ENCODE measurements at places on chromosomes 5 and 9.

DNA sequence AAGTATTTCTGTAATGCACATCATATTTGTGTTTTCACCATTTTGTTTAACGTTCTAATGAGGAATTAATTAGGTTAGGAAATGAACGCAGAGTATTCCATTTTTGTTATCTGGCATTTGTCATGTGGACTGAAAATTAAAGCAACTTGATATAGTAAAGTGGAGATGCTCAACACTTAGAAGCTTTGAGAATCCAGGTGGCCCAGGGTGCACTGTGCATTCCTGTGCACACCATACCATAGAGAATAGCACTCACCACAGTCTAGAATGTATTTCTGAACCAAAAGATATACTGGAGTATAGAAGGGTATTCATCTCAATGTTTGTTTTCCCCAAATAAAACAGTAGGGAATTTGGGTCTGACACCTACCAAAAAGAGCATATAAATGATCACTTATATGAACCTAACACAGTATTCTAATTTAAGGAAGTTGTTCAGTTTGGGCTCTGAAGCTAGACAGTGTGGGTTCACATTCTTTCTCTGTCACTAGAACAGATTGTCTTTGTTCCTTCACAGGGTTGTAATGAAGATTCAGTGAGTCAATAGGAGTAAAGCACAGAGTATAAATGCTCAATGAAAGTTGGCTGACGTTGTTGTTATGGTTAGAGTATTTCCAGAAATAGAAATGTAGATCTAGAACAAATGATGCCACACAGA, 125.6 kb upstream of the DMRT1 start:
- DNase-seq = no peak

DNA sequence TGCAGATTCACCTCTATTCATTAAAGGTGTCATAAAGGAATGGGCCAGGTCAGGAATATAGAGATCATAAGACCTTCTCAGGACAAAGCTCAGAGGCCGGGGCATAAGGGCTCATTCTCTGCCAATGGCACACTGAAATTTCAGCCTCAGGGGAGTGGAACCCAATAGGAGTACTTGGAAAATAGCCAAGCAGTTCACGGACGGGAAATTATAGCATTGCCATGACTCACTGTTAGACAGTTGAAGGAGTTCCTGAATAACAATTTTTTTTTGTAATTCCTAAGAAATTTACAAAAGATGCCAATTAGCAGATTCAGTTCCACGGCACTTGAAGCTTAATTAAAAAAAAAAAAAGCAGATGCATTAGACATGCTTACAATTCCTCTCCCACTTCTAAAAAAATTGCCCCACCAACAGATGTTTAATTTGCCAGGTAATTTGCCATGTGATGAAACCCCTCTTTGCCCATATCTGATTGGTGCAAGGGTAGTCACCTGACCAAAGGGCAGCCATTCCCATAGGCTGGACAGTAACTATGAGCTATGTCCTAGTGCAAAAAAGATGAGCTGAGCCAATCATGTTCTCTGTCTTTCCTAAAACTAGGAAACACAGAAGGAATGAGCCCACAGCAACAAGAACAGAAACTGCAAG, 58.6 kb downstream of the PTCD2 start:
- DNase-seq = peak; percentile 79

DNA sequence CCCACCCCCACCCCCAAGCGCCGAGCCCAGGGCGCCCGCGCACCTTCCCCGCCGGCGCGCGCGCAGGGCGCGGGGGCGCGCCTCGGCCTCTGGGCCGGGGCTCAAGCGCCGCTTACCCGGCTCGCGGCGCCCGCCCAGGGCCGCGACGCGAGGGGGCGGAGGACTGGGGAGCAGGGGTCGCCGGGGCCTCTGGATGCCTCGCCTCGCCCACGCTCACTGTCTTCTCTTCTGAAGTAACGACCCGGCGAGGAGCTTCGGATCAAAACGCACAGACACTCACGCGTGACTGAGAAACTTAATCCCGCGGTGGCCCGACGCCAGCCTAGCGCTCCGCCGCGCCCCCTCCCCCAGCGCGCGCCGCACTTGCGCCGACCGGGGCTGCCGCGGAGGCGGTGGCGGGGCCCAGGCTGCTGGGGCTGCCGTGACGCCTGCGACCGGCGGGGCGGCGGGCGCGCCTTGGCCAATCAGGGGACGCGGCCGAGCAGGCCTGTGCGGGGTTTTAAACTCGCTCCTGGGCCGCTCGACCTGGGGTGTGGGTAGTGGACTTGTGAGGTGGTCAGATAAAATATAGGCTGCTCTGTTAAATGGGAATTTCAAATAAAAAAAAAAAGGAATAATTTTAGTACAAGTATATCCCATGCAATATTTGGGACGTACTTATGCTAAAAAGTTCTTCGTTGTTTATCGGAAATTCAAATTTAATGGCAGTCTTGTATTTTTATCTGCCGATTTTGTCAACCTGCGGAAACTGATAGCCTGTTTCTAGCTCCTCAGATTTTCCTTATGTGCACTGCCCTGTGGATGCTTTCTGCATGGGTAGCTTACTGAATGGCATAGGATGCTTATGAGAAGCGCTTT, at the start of gene MPDZ:
Gene MPDZ, minus strand, starts transcription at position 409 of the 858 bp plus-strand sequence. CDS start 29,377 bp downstream, outside the sequence.
- no peak for DNase-seq

DNA sequence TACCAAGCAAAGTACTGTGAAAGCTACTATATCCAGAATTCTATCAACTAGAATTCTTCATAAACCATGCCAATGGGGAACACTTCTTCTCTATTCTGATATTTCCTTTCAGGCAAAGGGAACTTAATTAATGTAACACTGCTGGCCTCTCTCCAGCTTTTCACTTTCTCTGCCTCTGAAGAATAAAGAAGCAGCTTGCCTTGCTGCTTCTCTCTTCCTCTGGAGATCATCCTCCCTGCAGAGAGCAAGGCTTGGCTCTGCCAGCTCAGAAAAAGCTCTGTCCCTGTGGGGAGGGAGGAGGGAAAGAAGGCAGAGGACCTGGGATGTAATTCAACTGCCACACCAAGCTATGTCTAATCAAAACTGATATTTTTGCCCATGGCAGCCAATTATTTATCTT, 6.5 kb downstream of the CTNND2 start:
- DNase-seq = no peak

DNA sequence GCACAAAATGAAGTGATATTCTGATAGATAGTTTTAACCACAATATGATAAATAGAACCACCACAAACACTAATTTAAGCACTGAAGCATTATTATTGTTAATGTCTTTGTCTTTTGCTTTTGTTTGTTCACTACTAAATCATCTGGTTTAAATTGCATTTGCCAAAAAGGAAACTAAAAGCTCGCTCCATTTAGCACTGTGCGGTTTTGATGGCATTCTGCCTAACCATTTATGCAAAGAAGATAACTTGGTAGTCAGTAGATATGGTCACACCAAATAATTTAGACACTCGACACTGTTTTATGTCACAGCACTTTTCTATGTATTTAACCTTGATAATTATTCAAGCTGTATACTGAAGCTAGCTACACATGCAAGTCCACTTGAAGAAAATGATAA, 849.8 kb upstream of the CDH6 start:
- no peak for DNase-seq

GRCh38 chr9:129709438-129710168, 43.2 kb downstream of the PTGES start:
- DNase-seq = no peak

DNA sequence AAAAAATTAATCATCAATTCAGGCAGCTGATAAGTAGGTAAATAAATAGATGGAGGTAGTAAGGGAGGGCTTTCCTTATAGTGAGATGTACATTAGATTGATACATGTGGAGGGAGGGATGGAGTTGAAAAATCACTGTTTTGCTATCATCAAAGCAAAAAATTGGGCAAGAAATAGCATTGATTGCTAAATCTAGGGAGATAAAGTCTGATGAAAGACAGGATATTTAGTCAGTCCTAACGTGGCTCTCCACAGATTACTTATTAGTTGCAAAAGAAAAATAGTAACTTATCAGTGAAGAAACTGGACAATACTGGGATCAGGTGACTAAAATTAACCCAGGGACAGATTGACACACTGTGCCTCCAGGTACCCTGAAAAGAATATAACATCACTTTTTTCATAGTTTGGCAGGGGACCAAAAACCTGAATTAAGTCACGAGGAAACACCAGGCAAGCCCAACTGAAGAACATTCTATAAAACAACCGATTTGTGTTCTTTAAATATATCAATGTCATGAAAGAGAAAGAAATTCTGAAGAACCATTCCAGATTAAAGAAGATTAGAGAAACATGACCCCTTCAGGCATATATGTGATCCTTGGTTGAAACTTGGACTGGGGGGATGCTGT, 27.1 kb upstream of the GOLPH3 start:
- DNase-seq = no peak

GRCh38 chr9:137458194-137459151, 661 bp downstream of the NSMF start:
- no peak for DNase-seq

DNA sequence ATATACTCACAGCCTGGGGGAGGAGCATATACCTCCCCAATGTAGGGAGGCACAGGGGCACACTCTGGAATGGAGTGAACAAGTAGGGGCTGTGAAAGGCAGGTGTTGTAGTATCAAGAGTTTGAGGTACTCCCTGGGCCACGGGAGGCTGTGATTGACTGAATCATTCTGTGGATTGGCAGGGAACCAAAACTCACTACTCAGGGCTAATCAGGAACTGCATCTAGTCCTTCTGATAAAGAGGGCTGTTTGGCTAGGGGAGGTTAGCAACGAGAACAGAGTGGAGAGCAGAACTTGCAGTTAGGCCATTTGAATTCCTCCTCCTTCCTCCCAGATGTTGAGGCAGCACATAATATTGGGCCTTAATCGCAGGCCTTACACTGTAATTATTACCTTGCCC, 369.2 kb upstream of the MPDZ start:
- no peak for DNase-seq

- DNase-seq = no peak
Measured at GRCh38 chr5:175689147-175689991, 31.5 kb downstream of the HRH2 start.

GRCh38 chr9:129860653-129861446, 25.6 kb downstream of the USP20 start:
- DNase-seq = no peak

DNA sequence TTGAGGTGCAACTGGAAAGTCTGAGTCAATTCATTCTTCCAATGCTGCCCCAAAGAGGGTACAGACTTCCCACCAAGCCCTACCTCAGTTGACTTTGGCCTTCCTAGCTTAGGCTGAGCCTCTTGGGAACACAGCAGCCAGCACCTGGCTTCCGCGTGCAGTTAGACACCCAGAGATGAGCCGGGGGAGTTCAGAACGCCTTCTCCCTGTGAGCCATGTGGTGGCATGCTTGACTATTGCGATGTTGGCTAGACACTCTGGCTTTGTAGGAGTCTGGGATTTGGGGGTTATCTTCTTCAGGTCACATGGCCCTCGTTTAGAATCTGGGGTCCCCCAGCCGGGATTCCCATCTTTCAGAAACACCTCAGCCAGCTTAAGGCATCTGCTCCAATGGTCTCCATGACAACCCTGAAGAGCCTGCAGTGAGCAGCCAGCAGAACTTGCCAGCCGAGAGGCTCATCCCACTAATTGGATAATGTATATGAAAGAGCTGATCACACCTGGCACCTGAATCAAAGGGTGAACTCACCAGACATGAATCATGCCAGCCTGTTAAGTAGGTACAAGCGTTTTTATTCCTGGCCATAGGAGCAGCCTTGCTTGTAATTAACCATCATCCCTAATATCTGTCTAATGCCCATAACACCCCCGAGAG, 167.5 kb downstream of the SYK start:
- DNase-seq = no peak

DNA sequence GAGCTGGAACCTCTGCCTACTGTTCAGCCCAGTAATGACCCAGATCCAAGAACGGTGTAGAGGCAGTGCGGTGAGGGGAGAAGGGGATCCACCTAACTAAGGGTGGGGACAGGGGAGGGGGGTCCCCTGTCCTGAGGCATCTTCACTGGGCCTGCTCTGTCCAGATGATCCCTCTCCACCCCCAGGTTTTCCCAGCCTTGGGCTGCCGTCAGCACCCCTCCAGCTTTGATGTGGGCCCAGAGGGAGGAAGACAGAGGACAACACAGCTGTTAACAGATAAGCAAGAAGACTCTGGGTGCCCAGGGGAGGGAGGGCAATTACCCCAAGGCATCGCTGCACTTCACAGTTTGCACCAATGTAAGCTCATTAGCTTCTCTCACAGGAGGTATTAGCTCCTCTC, 19.3 kb downstream of the BICD2 start:
- no peak for DNase-seq

DNA sequence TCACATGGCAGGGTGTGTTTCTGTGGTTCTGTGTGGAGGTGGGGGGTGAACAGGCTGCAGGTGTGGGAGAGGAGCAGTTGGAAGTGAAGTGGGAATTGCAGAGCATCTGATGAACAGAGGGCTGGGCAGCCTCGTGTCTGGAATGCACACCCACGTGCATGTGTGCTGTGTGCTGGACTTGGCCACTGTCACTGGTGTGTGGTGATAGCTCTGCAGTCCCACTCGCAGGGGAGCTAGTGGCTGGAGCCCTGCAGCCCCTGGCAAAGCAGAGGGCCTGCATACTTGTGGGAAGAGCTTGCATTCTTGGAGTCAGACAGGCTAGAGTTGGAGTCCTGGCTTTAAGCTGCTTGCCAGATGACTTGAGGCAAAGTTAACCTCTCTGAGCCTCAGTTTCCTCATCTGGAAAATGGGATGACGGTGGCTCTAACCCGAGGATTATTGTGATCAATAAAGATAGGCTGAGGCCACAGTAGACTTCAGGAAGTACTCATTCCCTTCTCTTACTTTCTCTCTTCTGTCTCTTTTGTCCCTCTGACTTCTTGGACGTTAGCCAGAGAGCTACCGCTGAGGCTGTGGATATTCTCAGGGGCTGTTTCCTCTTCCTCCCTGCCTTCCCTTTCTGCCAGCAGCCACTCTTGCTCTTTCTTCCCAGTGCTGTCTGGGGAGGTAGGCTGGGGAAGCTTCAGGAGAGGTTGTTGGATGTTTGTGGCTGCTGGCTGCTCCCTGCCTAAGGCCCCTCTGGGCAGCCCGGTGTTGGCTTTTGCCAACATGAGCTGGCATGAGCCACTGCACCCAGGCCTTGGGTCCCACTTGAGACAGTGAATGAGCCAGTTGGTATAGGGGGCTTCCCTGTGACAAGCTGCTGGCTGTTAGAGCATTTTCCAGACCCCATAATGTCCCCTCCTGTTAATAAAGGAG, 18.3 kb downstream of the PSAT1 start:
- DNase-seq = no peak

DNA sequence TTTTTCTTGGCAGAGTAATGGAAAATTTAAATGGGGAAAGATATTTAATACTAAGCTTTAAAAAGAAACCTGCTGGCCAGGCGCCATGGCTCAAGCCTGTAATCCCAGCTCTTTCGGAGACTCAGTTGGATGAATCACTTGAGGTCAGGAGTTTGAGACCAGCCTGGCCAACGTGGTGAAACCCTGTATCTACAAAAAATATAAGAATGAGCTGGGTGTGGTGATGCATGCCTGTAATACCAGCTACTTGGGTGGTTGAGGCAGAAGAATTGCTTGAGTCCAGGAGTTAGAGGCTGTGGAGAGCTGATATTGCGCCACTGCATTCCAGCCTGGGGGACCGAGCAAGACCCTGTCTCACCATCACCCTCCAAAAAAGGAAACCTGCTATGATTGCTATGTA, 32.8 kb downstream of the TUT7 start:
- peak; percentile 68 for DNase-seq

All from PC-9 (cell line).